ENCODE measurements at places on chromosomes 7 and 10.

DNA sequence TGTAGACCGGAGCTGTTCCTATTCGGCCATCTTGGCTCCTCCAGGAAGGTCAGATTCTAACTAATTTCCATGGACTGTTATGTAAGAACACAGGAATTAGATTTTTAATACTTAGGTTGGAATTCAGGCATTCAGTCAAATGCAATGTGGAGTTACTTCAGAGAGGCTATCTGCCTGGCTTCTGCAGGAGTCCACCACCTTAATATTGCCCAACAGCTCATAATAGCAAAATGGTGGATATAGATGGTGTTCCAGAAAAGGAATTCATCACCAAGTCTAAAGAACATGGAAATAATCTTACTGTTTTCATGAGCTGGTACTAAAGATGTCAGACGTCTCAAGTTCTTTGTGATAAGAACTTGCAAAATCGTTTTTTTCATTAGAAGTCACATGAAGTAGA, 39.5 kb downstream of the CRHR2 start:
- no peak overlapping the region for H3K27ac ChIP-seq
- H3K4me1 ChIP-seq: no peaks in the 10 kb centered on the region
- no peaks in the 10 kb centered on the region for H3K36me3 ChIP-seq
- no peaks in the 10 kb centered on the region for H3K27me3 ChIP-seq
- DNase-seq: no peak
- no peak overlapping the region for H3K4me3 ChIP-seq

GRCh38 chr10:85666987-85667386, 699.6 kb downstream of the GRID1 start:
- no peaks in the 10 kb centered on the region for H3K4me1 ChIP-seq
- H3K27ac ChIP-seq: no peak overlapping the region
- DNase-seq: no peak
- no peak overlapping the region for H3K4me3 ChIP-seq
- no peaks in the 10 kb centered on the region for H3K36me3 ChIP-seq
- peaks cover 11% of the 10 kb centered on the region for H3K27me3 ChIP-seq

GRCh38 chr7:111642373-111642772, 80.1 kb upstream of the IMMP2L start:
- H3K36me3 ChIP-seq: no peaks in the 10 kb centered on the region
- no peak for DNase-seq
- H3K27me3 ChIP-seq: peaks cover 5% of the 10 kb centered on the region
- H3K4me3 ChIP-seq: no peak overlapping the region

DNA sequence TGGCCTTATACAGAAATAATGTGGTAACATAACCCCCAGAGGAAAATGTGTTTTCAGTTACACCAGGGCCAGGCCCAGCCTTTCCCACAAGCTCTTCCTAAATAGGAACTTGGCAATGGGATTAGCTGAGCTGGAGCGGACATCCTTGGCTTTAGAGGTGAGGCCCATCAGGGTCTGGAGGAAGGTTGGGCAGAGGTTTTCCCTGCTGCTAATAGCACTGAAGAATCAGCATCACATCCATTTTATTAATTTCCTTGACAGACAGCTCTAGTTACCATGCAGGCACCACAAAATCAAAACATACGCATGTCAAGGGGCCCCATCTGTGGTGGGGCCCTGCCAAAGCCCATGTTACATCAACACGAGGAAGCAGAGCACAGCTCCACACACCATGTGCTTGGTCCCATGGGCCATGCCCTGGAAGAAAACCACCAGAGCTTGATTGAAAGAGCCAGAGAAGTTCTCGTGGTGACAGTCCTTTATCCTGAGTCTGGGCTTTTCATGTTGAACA, 566.6 kb downstream of the KCNMA1 start:
- H3K27ac ChIP-seq: no peak overlapping the region
- no peak overlapping the region for H3K4me3 ChIP-seq
- H3K4me1 ChIP-seq: no peaks in the 10 kb centered on the region

- peaks cover 8% of the 10 kb centered on the region for H3K4me1 ChIP-seq
- DNase-seq: no peak
- H3K36me3 ChIP-seq: no peaks in the 10 kb centered on the region
Measured at GRCh38 chr10:120609006-120609405, 152.0 kb downstream of the PLPP4 start.

DNA sequence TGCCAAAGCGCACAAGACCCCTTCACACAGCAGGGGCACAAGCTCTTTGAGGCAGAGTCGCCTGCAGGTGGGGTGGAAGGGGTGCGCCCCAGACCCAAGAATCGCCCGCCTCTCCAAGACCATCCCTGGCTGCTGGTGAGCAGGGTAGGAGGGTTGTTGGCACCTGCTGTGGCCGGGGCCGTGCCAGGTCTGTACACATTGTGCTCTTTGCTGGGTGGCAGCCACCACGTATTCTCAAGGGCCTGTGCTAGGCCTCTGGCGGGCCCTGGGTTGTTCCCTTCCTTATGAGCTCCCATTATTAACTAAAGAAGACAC, 84.4 kb downstream of the LHPP start:
- H3K4me1 ChIP-seq: peaks cover 43% of the 10 kb centered on the region
- H3K4me3 ChIP-seq: peak overlapping the region; percentile 80
- DNase-seq: no peak
- H3K36me3 ChIP-seq: no peaks in the 10 kb centered on the region
- H3K27me3 ChIP-seq: no peaks in the 10 kb centered on the region
- H3K27ac ChIP-seq: peak overlapping the region; percentile 65

- no peaks in the 10 kb centered on the region for H3K27me3 ChIP-seq
- H3K36me3 ChIP-seq: no peaks in the 10 kb centered on the region
- no peaks in the 10 kb centered on the region for H3K4me1 ChIP-seq
- H3K4me3 ChIP-seq: no peak overlapping the region
- H3K27ac ChIP-seq: no peak overlapping the region
- no peak for DNase-seq
Measured at GRCh38 chr10:36469585-36469984, 655.8 kb upstream of the ANKRD30A start.

DNA sequence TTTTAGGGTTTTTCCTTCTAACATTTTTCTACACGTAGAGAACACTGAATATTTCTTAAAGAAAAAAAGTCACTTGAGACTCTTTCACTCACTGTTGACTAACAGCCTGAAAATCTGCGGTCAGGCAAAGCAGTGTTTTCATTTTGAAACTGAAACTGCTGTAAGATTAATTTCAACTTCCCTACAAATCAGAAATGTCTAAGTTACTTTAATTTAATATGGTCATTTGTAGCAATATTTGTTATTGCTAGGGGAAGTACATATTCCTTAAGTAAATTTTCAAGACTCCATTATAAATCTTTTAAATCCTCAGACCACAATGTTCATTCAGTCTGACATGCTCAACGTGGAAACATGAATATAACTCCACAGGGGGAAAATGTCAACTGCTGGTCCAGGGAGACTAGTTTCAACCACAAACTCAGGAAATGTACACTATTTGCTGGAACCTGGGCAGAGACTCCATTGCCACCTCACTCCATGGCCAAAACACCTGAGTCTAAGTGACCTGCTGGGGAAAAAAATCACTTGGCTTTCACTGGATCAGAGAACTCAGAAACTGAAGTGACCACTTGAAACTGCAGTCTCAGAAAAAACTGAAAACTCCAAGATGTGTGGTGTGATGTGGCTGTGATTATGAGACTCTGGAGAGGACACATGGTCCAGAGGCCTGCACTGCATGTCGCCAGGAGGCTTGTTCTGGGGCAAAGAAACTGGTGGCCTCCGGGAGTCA, 161.2 kb downstream of the TAX1BP1 start:
- H3K27me3 ChIP-seq: no peaks in the 10 kb centered on the region
- peak overlapping the region; percentile 24 for H3K4me3 ChIP-seq
- peaks cover 37% of the 10 kb centered on the region for H3K4me1 ChIP-seq
- no peak for DNase-seq
- H3K27ac ChIP-seq: peak overlapping the region; percentile 86
- peaks cover 5% of the 10 kb centered on the region for H3K36me3 ChIP-seq

- peaks cover 21% of the 10 kb centered on the region for H3K4me1 ChIP-seq
- no peak overlapping the region for H3K4me3 ChIP-seq
Measured at GRCh38 chr10:3625959-3626751, 158.9 kb downstream of the KLF6 start.

GRCh38 chr7:159238541-159238940, 93.9 kb upstream of the VIPR2 start:
- H3K27ac ChIP-seq: no peak overlapping the region
- no peak overlapping the region for H3K4me3 ChIP-seq
- peaks cover 11% of the 10 kb centered on the region for H3K27me3 ChIP-seq
- no peaks in the 10 kb centered on the region for H3K4me1 ChIP-seq
- DNase-seq: no peak

DNA sequence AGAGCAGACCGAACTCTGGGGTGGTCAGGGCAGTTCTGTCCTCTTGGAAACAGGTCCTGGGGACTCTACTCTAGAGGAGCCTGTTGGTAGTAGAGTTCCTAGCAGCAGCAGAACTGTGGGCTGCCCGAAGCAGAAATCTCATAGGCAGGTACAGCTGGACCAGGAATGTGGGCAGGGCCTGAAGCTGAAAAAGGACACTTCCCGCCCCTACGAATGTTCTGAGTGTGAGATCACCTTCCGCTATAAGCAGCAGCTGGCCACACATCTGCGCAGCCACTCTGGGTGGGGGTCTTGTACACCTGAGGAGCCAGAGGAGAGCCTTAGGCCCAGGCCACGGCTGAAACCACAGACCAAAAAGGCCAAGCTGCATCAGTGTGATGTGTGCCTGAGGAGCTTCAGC, 8.3 kb upstream of the ZNF783 start:
- H3K27me3 ChIP-seq: no peaks in the 10 kb centered on the region
- peaks cover 7% of the 10 kb centered on the region for H3K4me1 ChIP-seq
- no peak for DNase-seq
- peaks cover 15% of the 10 kb centered on the region for H3K36me3 ChIP-seq
- no peak overlapping the region for H3K4me3 ChIP-seq

DNA sequence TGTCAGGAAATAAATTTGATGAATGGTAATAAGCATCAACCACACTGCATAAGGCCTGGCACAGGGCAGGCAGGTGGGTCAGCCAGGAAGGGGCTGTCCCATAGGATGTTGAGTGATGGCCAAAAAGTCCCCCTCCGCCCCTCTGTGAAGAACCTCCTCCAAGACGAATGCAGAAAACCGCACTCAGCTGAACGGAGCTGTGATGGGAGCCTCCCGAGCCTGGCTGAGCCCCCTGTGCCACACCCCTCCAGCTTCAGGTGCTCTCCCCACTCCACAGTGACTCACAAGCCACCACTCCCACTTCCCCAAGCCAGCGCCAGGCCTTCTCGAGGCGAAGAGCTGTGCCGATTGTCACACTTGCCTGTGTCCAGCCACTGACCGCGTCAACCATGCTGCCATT, 184.2 kb downstream of the MAD1L1 start:
- H3K27me3 ChIP-seq: no peaks in the 10 kb centered on the region
- peaks cover 2% of the 10 kb centered on the region for H3K36me3 ChIP-seq
- no peak overlapping the region for H3K4me3 ChIP-seq
- peaks cover 7% of the 10 kb centered on the region for H3K4me1 ChIP-seq
